ENCODE measurements at places on chromosomes 5 and 9. TPM values are rescaled to one million over a fixed set of nuclear protein-coding genes. Genes with fewer than 3 reads are reported as not detected.

The SH3TC2 gene
- not detected for total RNA-seq

The ERCC6L2 gene
- 48.7 TPM for total RNA-seq

The PCDHB4 gene
- total RNA-seq: not detected

The CCL21 gene
- not detected for total RNA-seq

The SARDH gene
- total RNA-seq: 23.8 TPM

The STING1 gene
- total RNA-seq: 181 TPM

DNA sequence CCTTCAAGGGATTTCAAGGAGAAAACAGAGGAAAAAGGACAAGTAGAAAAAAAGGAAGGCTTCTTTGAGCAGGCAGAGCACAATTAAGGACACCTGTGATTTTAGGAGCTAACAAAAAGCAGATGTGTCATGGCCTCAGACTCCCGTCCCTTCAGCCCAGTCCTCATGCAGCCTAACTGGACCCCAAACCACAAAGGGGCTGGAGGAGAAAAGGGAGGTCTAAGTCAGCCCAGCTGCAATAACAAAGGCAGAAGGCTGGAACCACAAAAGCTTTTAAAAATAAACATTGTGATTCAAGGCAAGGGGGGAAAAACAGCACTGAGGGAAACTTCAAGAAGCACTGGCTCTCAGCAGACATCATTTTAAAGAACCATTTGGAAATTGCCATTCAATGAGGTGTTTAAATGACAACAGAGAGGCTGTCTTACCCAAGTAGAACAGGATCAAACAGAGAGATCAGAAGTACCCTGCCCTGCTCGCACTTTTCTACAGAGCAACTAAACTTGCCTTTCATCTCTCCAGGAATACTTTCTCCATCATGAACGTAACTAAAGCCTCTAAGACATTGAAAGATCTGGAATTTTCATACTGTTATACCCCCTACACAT lies 89.3 kb downstream of the SEMA5A start:
- DNase-seq: no peak

GRCh38 chr5:178343306-178343705 lies 110.7 kb upstream of the PHYKPL start:
- no peak for DNase-seq

GRCh38 chr9:1354086-1354485 lies 303.9 kb downstream of the DMRT2 start:
- no peak for DNase-seq

- DNase-seq: no peak
These were observed 127.3 kb downstream of the NUDT12 start for GRCh38 chr5:103435136-103435889.

DNA sequence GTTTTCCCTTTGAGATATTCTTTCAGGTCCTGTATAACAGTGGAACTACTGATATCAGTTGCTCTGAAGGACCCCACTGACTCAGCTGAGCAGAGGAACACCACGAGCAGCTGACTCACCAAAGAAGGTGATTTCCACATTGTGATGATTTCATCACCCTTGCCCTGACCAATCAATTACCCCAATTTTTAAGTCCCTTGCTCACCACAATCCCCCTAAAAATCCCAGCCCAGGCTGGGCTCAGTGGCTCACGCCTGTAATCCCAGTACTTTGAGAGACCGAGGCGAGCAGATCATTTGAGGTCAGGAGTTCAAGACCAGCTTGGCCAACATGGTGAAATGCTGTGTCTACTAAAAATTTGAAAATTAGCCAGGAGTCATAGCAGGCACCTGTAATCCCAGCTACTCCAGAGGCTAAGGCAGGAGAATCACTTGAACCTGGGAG lies 125.3 kb upstream of the ABCA1 start:
- no peak for DNase-seq

DNA sequence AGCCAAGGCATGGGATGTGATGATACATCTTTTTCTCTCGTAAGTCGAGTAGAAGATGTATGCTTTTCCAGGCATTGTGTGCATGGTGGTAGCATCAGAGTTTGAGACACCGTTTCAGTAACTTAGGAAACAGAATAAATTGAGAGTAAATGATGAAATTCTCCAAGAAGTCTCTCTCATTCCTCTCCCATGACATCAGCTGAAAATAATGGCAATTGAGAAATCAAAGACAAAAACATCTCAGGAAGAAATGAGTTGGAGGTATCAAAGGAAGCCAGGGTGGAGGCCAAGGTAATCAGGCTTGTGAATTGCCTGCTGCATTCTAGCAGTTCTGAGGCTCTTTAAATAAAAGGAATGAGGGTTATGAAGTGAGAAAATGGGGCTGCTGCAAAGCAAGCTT lies 53.9 kb downstream of the SGCD start:
- no peak for DNase-seq

DNA sequence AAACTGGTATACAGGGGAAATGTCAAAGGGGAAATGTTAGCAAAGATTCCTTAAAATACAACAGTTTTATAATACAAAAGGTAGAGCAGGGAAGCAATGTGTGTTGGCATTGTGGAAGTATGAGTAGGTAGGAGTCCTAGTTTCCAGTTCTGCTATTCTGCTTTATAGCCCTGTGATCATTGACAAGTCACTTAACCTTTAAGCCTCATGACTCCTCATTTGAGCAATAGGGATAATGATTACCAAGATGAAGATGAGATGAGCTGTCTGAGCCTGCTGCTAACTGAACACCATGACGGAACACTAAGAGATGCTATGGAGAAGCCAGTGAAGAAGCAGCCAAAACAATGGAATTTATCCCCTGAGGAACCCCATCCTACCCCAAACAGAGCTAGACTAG lies 251.7 kb downstream of the PAPPA start:
- DNase-seq: no peak

GRCh38 chr5:2910401-2911175 lies 159.1 kb upstream of the IRX2 start:
- no peak for DNase-seq

GRCh38 chr5:62168506-62169281 lies 137.3 kb upstream of the KIF2A start:
- no peak for DNase-seq

DNA sequence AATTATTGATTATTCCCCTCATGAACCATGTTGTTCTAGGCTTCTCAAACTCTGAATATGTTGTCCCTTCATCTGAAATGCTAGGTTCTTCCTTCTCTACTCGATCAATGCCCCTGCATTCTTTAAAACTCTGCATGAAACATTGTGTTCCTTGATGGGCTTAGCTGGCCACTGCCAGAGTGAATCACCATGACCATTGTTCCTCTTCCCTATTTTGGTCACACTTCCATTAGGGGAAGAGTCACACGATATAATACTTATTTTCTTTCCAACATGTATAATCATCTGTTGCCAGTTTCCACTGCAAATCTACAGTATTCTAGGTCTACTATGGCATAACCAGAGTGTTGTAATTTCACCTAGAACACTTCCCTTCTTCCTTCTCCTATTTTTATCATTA lies 247.9 kb downstream of the TRPM3 start:
- DNase-seq: no peak

- no peak for DNase-seq
These were observed 5.0 kb upstream of the TEX48 start for GRCh38 chr9:114687034-114687433.

- no peak for DNase-seq
These were observed 3.0 kb downstream of the MVB12B start for GRCh38 chr9:126329476-126330275.

DNA sequence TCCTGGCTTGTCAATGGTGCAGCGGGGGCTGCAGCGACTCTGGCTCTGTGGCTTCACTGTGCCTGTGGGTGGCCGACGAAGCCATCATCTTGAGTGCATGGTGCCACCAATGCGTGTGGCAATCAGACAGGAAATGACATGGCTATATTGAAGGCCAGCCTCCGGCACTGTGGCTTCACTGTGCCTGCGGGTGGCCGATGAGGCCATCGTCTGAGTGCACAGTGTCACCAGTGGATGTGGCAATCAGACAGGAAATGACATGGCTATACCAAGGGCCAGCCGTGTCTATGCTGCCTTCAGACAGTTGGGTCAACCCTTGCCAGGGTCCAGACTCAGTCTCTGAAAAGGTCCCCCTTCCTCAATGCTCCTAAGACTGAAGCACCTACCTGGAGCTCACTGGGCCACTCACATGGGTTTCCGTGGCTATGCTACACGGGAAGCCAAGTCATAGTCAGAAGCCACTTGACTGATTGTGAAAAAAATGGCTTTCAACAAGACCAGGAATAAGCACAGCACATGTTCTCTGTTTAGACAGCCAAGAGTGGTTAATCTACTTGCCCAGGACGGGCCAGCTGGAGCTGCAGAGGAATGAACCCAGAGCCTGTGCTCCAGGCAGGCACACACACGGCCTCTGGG lies 67.5 kb upstream of the S1PR3 start:
- no peak for DNase-seq

GRCh38 chr9:131274674-131275331 lies 1.5 kb downstream of the FAM78A start:
- DNase-seq: no peak

DNA sequence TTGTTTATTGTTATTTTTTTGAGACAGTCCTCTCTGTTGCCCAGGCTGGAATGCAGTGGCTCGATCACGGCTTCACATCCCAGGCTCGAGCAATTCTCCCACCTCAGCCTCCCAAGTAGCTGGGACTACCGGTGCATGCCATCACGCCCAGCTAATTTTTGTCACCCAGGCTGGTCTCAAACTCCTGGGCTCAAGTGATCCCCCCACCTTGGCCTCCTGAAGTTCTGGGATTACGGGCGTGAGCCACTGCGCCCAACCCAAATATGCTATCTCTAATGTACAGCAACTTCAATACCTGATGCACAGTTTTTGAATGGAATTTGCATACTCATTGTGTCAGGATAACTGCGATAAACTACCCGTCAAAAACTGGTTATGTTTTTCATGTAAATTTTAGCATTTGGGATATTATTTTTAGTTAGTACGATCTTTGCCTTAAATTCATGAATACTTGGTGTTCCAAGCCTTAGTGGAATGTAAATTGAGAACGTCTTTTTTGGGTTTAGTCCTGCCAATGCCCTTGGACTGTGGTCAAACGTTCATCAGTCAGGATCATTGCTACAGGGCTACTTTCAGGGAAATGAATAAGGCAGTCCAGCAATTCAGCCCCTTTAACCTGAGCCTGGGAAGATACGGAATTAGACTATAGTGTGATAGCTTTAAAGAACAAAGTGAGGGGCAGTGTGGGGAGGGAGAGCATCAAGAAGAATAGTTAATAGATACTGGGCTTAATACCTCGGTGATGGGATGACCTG lies 4.4 kb downstream of the UGCG start:
- no peak for DNase-seq

DNA sequence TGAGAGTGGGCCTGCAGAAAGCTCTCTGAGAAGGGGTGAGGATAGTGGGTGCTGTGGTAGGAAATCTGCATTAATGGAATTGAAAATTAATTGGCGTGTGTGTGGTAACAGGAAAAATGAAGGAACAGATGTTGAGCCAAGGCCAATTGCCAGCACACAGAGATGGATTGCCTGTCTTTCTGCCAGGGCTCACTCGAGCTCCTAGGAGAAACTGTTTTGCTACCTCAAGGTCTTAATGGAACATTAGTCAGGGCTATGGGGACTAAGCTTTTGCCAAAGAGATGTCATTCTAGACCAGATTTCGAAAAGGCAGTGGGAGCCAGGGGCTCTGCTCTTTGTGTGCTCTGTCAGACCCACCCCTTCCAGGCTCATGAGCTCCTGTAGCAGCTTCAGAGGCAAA lies 124.0 kb upstream of the EFNA5 start:
- DNase-seq: no peak

DNA sequence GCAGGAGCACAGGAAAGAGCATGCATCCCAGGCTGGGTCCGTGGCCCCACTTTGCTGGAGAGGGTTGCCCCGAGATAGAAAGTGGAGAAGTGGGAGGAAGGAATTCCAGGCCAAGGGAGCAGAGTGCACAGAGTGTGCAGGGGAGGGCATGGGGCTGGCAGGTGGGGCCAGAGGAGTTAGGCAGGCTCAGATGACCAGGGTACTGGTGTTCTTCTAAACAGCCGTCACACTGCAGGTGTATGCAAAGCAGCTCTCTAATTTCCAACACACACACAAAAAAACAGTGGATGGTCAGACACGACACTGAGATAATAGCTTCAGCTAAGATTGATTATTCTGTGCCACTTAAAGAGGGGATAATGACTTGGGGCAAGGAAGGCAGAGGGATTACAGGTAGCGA lies 212.2 kb downstream of the MTRR start:
- no peak for DNase-seq

- no peak for DNase-seq
These were observed 96.2 kb upstream of the PPP1R2B start for GRCh38 chr5:156753846-156754245.

- no peak for DNase-seq
These were observed 64.2 kb upstream of the ABL1 start for GRCh38 chr9:130770679-130771442.

- no peak for DNase-seq
These were observed 66.2 kb downstream of the FOXD1 start for GRCh38 chr5:73382401-73382740.

DNA sequence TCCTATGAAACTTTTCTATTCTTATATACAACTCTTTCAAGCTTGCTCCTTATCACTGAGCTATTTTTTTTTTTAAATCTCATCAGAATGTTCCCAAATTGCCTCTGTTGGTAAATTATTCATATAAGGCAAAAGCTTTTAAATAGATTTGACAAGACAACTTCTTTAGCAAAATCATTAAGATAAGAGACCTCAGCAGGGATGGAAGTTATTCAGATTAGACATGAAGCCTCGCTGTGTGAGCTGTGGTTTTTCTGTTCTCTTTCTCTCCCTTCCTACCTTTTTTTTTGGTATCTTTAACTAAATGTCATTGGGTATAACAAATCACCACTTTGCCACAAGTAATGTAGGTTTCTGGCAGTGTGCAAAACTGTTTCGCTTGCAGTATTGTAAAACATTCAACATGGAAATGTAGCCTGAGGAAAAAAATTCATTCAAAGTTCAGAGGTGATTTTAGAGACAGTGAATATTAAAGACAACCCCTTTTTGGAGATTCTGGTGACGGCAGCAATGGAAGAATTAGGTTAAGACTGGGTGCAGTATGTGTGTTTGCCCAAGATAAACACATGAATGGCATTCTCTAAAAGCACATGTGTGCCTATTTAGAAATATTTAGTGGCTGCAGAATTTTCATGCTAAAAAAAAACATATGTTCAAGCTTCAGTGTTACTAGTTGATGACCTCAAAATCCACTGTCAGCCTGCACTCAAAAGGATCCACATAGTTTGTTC lies 467.1 kb downstream of the ZNF608 start:
- DNase-seq: no peak

Data from T-cell (primary cell).